Pons (tissue), 1 donor: ENCODE measurements at places on chromosomes 3 and 15.
A peak's percentile ranks its signal among the peaks of the same experiment; 100 is the strongest.

DNA sequence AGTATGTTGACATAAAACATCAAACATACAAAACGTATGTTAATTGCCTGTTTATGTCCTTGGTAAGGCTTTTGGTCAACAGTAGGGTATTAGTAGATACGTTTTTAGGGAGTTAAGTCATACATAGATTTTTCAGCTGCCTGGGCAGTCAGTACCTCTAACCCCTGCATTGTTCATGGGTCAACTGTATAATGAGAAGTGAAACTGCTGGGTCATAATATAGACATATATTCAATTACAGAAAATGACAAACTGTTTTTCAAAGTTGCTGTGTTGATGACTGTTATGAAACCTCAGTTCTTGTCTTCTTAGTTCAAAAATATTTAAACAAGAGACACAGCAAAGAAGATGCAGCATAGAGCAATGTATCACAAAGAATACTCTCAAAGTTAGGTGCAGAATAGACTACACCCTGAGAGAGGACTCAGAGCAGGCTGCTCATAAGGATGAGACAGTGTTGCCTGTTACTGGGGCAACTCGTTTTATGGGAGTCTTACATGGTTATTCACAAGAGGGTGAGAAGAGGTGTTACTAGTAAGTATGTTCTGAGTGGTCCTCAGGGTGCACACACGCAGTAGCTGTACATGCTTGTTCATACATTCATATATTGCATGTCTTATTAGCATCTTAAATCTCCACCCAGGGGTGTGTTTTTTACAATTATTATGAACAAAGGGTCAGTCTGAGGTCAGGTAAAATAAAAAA is 53.1 kb upstream of the ADAMTS17 start:
- no peak for DNase-seq

DNA sequence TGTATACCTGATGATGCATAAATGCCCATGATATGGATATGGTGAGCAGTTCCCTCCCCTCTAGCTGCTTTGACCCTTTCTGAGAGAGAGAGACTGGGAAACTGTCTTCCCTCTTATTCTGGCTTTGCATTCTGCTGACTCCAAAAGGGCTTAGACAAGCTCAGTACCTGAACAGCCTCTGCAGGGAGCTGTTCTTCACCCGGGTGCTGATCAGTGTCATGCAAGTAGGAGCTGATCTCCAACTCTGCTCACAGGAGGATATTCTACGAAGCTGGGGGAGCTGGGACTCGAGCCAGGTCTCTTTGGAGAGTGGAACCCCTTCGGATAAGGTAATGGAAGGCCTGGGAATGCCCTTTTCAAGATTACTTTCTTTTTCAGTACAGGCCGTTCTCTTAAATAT is 237.1 kb downstream of the RYR3 start:
- DNase-seq, result no peak

DNA sequence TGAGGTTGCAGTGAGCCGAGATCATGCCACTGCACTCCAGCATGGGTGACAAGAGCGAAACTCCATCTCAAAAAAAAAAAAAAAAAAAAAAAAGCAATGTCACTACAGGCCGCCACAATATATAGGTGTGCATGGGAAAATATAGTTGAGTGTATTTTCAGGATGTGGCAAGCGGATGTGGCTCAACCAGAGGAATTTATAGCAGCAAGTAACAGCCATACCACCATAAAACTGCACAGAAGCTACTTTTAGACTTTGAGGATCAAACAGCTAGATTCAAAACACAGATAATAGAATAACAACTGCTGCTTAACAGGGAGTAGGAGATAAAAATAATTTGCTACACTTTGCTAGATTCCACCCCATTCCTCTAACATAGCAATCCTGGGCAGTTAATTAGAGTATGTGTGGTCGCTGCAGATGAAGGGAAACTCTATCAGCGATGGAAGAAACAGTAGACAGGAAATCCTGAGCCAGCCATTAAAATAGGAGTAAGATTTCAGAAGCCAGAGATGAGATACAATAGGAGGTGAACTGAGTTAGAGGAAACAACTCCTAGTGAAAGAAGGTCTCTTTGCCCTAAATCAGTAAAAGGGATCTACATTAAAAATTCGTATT is 318.7 kb upstream of the STT3B start:
- DNase-seq, result no peak

GRCh38 chr15:60993008-60993407 is 236.1 kb downstream of the RORA start:
- no peak for DNase-seq

- DNase-seq, result no peak
Observed at GRCh38 chr15:67107014-67107812, 41.8 kb downstream of the SMAD3 start.

DNA sequence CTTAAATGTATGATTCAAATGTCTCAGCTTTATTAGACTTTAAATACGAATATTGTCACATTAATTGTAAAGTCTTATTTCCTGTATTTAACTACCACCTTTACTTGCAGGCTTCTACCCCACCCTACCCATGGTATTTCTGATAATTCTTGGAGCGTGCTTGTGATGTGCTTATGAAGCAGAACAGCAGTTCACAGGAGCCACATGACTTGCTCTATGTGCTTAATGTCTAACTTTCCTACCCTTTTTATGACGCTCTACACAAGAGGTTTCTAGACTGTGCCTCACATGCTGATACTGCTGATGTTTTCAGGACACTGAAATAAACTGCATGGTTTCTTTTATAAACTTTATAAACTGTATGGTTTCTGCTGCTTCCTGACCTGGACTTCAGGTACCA is 553.5 kb upstream of the CCDC54 start:
- no peak for DNase-seq

GRCh38 chr3:84943379-84943778 is 15.4 kb upstream of the CADM2 start:
- peak; percentile 32 for DNase-seq

DNA sequence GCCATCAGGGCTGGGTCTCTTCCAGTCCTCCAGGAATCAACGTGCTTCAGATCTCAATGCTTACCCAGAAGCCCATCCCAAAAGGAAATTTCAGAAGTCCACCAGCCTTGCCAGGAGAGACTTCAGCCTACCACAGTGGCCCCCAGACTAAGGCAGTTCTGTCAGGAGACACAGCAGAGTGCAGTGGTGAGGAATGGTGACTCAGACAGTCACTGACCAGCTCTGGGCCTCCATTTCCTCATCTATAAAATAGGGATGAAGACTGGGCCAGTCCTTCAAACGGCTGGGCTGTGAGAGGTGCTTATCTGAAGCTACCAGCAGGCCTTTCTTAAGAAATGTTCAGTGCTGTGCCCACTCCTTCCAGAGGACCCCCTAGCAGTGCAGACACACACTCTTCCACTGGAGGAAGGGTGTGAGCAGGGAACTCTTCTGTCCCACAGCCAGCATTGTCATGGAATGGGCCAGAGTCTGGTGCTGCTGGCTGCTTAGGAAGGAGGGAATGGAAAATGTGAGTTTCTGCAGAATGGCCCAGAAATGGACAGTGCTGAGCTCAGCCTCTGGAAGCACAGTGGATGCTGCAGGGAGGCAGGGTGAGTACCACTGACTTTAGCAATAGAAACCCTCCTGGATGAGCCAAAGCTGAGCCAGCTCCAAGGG is 41.6 kb upstream of the DUSP7 start:
- DNase-seq, result no peak

- no peak for DNase-seq
Observed at GRCh38 chr15:34217587-34218225, 7.1 kb upstream of the EMC4 start.

DNA sequence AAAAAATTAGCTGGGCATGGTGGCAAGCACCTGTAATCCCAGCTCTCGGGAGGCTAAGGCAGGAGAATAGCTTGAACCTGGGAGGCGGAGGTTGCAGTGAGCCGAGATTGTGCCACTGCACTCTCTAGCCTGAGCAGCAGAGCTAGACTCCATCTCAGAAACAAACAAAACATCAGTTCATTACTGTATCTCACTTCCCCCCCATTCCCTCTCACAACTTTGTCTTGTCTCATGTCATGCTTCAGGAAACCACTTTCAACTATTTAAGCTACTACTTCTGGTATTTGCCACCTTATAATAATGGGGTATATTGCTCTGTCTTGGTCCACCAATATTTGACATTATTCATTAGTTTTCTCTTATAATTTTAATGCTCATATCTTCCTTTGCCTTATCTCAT is 26.2 kb downstream of the PIK3CA start:
- no peak for DNase-seq

DNA sequence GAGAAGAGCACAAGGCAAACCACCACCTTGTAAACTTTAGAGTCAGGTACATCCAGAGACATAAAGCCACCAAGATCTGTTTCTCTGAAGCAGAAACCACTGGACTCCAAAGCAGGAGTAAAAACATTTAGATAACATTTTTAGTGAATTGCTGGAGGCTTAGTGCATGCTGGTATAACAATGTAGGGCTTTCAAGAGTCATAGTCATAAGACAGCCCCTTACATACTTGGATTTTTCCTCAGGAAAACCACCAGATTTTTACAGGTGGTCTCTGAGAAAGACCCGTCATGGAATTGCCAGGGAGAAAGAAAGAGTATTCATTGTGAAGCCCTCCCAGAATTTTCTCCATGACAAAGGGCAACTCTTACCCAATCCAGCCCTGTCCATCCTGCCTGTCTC is 434.5 kb upstream of the NAALADL2 start:
- DNase-seq, result no peak

DNA sequence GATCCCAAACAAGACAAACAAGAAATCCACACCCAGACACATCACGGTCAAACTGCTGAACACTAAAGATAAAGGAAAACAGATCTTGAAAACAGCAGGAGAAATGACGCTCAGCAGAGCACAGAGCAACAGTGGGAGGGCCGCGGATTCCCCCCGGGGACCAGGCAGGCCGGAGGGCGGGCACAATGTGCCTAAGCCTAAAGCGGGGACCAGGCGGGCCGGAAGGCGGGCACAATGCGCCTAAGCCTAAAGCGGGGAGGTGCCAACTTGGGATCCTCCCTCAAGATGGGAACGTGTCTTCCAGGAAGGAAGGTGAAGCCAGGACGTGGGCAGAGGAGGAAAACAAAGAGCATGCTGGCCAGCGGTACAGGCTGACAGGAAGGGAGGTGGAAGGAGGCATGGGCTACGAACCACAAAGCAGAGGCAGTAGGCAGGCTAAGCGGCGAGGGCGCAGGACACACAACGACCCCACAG is 31.1 kb downstream of the CYFIP1 start:
- DNase-seq, result no peak

- DNase-seq, result no peak
Observed at GRCh38 chr3:123656274-123656673, 71.4 kb upstream of the HACD2 start.

DNA sequence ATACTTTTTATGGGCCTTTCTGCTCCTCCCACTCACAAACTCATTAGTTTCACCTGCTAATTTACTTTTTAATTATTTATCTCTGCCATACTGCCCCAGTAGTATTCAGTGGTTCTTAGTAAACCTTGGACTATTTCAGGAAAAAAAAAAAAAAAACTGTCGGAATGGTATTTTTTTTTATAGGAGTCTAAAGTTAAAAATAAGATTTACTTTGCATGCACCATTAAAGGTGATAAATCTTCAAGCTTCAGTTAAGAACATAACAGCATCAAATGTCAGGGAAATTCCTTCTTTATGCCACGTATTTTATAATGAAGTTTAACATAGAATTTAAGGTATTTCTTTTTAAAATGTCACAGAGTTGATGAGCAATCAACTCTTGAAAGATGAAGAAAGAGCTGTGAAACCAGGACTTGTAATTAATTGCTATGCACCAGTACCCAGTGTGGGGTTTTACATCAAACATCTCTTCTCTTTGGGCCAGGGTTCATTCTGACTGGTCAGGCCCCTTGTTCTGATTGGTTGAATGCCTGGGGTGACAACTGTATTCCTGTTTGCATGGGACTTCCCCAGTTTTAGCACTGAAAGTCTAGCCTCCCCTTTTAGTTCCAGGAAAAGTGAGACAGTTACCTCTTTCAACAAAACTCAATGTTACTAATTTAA is 40.3 kb upstream of the PTPRG start:
- no peak for DNase-seq

DNA sequence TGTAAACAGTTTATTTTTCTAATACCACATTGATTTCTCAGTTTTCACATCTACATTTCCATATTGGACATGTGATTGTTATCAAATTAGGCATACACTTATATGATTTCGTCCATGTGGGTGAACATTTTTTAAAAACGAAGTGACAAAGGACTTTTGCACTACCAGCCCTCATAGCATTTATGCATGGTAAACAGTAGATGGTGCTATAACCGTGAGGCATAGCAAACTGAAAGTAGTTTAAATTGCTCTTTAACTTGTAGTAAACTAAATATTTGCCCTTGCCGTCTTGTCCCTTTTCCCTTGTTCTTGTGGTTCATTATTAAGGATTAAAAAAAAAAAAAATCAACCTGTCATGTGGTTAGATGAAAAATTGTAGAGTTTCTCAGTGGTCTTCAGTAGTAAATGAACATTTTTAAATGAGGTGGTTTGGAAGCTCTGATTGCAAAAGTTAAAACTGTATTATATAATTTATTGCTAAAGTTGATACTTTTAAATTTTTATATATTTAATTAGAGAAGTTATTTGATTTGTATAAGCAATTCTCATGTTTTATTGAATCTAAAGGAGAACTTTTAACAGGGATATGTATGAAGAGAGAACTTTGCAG is 24.0 kb downstream of the STX19 start:
- peak; percentile 64 for DNase-seq

- peak; percentile 55 for DNase-seq
Observed at GRCh38 chr15:99424978-99425656, 140.7 kb upstream of the MEF2A start.

DNA sequence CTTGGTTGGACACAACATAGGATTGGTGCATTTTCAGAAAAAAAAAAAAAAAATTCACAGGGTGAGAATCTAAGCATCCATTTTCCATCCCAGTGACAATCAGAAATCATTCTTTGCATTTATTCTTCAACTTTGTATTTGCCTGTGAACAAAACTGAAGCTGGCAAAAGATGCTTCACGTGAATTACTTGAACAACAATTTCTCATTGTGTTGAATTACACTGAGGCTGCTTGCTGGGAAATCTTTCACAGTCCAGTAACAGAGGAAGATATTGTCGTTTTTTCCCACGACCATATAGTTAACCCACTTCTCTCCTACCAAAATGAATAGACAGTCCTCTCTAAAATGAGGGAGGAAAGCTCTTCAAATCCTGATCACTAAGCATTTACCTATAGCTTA is 4.3 kb upstream of the SLCO3A1 start:
- peak; percentile 92 for DNase-seq

- DNase-seq, result no peak
Observed at GRCh38 chr3:46604127-46604526, 8.2 kb upstream of the FAM240A start.

- no peak for DNase-seq
Observed at GRCh38 chr15:44029940-44030568, 165.0 kb downstream of the FRMD5 start.
